ENCODE measurements at places on chromosomes 3 and 15. TPM values are rescaled to one million over a fixed set of nuclear protein-coding genes. Genes with fewer than 3 reads are reported as not detected.

GRCh38 chr15:100704281-100705055 is 102.1 kb downstream of the ASB7 start:
- no peak for DNase-seq

DNA sequence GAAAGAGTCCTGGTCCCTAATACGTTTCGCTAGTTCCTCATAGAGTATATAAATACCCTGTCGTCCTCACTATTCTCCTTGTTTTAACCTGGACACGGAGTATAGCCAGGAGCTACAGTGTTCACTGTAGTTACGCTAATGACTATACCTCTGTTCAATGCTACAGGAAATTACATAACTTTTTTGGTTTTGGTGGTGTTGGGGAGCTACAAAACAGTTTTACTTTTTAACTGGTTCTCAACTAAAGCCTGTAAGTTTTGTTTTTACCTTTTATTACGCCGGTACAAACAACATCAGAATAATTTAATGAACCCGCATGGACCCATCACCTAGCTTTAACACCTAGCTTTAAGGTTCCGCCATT is 1.5 kb downstream of the LMLN start:
- no peak for DNase-seq

DNA sequence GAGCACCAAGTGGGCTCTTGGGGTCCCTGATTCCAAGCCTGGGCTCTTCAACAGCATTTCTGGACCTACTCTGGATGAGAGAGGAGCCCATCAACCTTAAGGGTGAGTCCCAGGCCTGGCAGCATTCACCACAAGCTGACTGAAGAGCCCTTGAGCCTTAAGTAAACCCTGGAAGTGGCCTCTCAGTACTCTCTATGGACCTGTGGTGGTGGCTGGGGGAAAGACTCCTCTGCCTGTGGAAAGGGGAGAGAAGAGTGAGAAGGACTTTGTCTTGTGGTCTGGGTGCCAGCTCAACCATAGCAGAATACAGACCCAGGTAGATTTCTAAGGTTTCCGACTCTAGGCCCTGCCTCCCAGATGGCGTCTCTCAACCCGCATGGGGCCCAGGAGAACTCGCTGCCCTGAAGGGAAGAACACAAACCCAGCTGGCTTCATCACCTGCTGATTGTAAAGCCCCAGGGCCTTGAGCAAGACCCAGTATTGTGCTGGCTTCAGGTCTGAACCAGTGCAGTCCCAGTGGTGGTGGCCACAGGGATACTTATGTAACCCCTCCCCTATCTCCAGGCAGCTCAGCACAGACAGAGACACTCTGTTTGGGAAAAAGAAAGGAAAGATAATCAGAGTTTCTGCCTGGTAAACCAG is 71.4 kb downstream of the TFDP2 start:
- no peak for DNase-seq

DNA sequence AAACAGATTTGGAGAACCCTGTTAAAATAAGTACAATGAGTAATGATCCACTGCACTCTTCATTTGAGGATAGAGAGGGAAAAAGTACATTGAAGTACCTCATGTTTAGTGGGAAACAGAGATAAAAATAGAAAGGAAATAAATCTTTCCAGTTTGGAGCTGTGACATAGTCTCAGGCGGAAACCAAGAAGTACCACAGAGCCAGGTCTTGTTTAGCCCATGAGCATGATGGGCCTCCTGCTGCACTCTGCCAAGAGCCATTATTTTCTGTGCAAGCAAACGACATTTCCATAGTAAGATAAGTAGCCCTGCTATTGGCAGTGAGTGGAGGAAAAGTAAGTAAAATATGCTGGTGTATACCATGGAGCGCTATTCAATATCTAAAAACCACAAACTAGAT is 796.1 kb downstream of the TBL1XR1 start:
- DNase-seq, result no peak

SENP8 gene
- polyA plus RNA-seq, result 9.3 TPM

SLC7A14 gene
- polyA plus RNA-seq, result 1.8 TPM

GRCh38 chr3:151384741-151385174 is at the start of gene P2RY12:
TSS of gene P2RY12 (minus strand) at chr3:151384753. CDS start at chr3:151338845, 45,908 bp downstream.
- DNase-seq, result no peak

GRCh38 chr3:196617256-196617655 is 22.2 kb upstream of the NRROS start:
- DNase-seq, result no peak

- DNase-seq, result no peak
Measured at GRCh38 chr3:23602971-23603370, 202.8 kb upstream of the UBE2E1 start.

POPDC2 gene
- 4.7 TPM for polyA plus RNA-seq

CAMK2N2 gene
- polyA plus RNA-seq, result not detected

GRCh38 chr3:31567036-31567435 is 34.3 kb downstream of the STT3B start:
- DNase-seq, result no peak

Data from right renal pelvis (tissue), 4 donors.